NCI-H2081 treated with DMSO at 0.1 percent for 48 hours (cell line): ENCODE measurements at places on chromosomes 11 and 22.

DNA sequence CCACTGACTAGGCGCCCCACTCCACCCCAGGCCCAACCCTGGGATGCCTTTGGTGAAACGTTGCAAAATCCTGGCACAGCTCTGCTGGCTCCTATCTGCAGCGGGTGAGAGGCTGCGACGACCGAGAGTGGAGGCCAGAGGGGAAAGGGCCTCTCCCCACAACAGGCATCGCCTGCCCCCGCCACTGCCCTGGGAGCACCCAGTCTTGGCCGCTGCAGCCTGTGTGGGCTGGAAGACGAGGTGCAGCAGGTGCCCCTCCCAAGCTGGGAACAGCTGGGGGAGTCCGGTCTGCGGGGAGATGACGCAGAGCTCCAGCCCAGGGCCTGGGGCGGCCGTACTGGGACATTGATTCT, 4.2 kb upstream of the PIM3 start:
- DNase-seq, result no peak

GRCh38 chr22:33188326-33188725, 130.1 kb upstream of the SYN3 start:
- DNase-seq, result no peak

- DNase-seq, result no peak
Measured at GRCh38 chr22:48605125-48605524, 1222.5 kb downstream of the BRD1 start.

- no peak for DNase-seq
Measured at GRCh38 chr11:70142221-70142875, 60.7 kb upstream of the FADD start.

DNA sequence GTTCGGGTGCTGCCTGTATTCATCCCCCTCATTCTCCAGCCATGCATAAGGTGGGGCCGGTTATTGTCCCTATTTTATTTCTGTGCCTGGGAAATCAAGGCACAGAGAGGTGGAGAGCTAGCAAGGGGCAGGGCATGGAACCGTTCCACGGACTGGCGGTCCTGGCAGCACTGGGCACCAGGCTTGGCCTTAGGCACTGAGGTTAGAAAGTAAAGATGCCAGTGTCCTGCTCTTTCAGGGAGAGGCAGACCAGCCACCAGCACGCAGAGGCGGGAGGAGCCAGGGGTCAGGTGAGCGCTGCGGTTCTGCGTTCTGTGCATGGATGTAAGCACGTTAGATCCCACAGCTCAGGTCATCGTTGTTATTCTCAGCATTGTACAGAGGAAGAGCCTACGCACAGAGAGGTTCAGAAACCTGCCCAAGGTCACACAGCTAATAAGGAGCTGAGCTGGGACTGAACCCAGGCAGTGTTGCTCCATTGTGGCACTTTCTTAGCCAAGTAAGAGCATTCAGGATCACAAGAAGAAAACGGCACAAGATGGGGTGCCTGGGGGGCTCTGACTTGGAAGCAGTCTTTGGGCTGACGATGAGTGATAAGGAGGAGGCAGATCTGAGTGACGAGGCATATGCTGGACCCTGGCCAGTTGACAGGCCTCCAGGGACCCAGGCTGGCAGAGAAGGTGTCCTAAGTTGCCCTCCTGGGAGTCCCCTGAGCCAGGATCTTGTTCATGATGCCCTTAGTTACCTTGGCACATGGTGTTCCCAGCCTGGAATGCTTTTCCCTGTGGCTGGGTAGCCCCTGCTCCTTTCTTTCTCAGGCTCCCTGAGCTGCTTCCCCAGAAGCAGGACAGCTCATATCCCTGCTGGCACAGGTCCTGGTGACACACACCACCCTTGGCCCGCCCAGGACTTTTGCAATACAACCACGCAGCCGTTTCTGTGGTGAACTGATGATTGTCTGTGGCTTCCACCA, 41.1 kb downstream of the OSBPL5 start:
- DNase-seq, result no peak

- no peak for DNase-seq
Measured at GRCh38 chr11:123797114-123797513, 9.0 kb downstream of the OR6M1 start.

GRCh38 chr22:47279746-47280145, 517.3 kb downstream of the TBC1D22A start:
- DNase-seq, result no peak
